ENCODE measurements at places on chromosomes 12 and 14.

DNA sequence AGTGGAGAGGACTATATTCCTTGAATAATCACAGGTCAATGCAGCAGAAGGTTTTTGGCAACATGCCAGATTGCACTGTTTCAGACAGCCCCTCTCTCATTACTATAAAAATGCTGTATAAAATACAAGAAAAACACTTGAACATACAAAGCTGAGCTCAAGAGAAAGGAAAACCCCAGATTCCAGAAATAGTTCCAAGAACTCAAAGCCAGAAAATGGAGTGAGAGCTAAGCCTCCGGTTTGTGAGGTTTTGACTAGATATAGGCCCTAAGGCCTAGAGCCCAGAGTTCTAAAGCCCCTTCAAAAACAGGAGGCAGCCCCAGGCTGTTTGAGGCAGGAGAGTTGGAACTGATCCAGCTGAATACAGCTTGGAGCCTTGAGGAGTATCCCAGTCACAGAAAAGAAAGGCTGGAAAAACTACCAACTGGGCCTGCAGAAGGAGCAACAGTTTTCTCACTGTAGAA lies 29.4 kb upstream of the ACTN1 start:
- DNase-seq: no peak

GRCh38 chr12:114194956-114195355 lies 211.0 kb downstream of the TBX5 start:
- no peak for DNase-seq

GRCh38 chr12:92593734-92594402 lies 108.9 kb upstream of the PLEKHG7 start:
- peak; percentile 77 for DNase-seq

DNA sequence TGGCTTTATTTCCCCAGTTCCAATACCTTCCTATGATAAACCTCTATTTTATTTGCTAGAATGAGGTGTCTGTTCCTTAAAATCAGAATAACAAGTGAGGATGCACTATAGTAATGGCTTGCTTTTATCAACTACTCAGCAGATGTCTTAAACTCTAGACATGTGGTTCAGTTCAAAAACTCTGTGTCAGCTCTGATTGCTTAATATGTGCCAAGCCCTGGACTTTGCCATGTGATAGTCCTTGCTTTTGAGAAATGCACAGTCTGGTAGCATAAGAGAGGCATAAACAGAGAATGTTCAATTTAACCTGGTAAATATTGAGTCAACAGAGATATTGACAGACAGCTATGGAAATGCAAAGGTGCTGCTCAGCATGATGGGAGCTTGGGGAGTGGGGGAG lies 254.8 kb downstream of the PDZRN4 start:
- no peak for DNase-seq

GRCh38 chr14:58332561-58332960 lies 34.2 kb downstream of the ARID4A start:
- no peak for DNase-seq

GRCh38 chr12:53465679-53466078 lies 13.8 kb downstream of the PCBP2 start:
- DNase-seq: no peak

GRCh38 chr12:116459011-116459875 lies 99.9 kb upstream of the MAP1LC3B2 start:
- no peak for DNase-seq

DNA sequence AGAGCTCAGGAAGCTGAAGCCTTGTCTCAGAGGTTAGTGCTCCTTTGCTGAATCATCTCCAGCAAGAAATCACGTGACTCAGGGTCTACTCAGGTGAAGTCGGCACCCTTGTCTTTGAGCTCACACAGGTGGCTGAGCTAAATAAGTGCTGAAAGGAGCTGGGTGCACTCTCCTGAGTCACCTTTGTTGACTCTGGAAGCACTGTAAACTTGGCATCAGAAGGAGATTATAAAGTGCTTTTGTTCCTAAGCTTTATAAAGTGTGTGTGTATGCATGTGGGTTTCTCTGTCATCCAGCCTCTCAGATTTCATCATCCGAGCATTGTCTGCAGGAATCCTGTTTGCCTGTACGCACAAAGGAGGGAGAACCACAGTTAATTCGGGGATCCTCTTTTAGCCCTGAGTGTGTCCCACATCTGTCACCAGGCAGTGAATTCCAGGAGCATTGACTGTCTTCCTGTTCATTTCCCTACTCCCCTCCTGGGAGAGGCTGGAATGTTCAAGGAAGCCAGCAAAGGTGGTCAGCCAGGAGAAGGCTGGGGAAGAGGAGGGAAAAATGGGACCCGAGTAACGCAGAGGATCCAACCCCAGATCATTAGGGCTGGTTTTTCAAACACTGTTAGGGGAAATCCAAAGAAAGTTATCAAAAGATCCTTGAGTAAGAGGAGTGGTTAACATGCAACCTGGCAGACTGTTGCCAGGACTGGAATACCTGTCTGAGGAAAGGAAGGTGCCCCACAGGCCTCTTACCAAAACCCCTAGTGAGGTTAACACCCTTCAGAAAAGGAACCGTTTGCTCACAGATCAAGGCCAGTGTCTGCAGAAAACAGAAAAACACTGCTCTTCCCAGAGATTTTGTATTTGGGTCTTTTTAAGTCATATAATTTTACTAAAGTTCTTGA lies 157.5 kb upstream of the HIF1A start:
- DNase-seq: peak; percentile 98

Data from RWPE2 (cell line).